ENCODE measurements at places on chromosomes 7 and 10. TPM values are rescaled to one million over a fixed set of nuclear protein-coding genes. Genes with fewer than 3 reads are reported as not detected.

GRCh38 chr7:37765872-37766525, 82.4 kb upstream of the NME8 start:
- H3K27me3 ChIP-seq, result no peaks in the 10 kb centered on the region
- DNase-seq, result peak; percentile 3
- peaks cover 10% of the 10 kb centered on the region for H3K4me1 ChIP-seq
- no peak overlapping the region for H3K27ac ChIP-seq

The NRAP gene
- not detected for total RNA-seq

The PKD2L1 gene
- total RNA-seq, result not detected

DNA sequence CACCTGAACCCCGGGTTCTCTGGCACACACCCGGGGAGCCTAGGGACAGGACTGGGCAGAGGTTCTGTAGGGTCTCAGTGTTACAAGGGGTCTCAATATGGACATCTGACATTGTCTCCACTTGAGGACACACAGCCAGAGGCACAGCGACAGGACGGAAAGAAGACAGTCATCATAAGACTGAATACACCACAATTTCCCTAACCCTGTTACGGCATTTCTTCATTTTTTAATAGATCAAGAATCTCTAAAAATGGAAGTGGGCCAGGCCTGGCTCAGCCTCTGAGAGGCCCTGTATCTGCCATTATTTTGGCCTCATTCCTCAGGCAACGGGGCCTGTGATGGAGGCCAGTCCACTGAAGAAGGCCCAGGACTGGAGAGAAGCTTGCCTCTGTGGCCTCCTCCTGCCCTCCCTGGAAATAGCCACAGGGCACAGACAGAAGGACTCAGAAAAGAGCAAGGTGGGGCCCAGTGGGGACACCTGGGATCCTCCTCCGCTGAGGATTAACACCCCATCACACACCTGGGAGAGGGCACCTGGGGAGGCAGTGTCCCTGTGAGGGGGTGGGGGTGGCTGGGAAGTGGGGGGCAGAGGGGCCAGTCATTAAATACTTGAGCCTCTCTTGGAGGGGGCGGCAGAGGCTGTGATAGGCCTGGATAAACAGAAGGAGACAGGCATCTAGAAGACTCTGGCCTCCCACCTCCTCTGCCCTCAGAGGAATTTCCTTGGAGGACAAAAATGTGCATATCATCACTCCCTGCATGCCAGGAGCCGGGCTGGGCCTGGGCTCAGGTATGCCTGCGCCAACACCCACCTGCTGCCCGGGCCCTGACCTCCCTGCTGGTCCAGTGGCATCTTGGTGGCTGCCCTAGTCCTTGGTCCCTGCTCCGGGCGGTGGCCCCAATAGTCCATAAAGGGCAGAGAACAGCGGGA, 8.0 kb downstream of the SPOCK2 start:
- H3K36me3 ChIP-seq, result peaks cover 21% of the 10 kb centered on the region
- H3K27me3 ChIP-seq, result no peaks in the 10 kb centered on the region
- H3K4me1 ChIP-seq, result peaks cover 79% of the 10 kb centered on the region
- no peak overlapping the region for H3K4me3 ChIP-seq

GRCh38 chr7:18213652-18214051, 186.0 kb upstream of the PRPS1L1 start:
- no peaks in the 10 kb centered on the region for H3K27me3 ChIP-seq
- DNase-seq, result no peak
- no peak overlapping the region for H3K4me3 ChIP-seq
- no peak overlapping the region for H3K27ac ChIP-seq
- H3K4me1 ChIP-seq, result no peaks in the 10 kb centered on the region
- H3K36me3 ChIP-seq, result no peaks in the 10 kb centered on the region

DNA sequence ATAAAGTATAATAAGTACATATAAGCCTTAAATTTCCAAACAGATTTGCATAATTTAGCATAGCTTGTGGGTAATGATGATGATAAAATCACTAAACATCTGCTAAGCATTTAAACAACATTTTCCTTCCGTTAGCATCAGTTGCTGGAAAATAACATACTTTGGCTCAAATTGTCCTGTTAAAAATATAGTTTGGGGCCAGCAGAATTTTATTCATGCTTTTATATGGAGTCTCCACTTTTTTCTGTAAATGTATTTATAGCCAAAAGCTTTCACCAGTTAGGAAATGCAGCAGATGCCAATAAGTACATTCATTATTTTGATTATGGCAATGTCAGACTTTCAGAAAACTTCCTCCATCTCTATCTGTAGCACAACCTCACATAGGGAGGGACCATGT, 107.2 kb downstream of the CNTNAP2 start:
- no peak overlapping the region for H3K27ac ChIP-seq
- H3K4me3 ChIP-seq, result no peak overlapping the region
- no peak for DNase-seq
- H3K4me1 ChIP-seq, result no peaks in the 10 kb centered on the region

- H3K27ac ChIP-seq, result no peak overlapping the region
- no peak for DNase-seq
- no peak overlapping the region for H3K4me3 ChIP-seq
- H3K4me1 ChIP-seq, result no peaks in the 10 kb centered on the region
Observed at GRCh38 chr7:135322571-135323340, 89.1 kb downstream of the STRA8 start.

GRCh38 chr10:35184527-35185171, 58.0 kb downstream of the CREM start:
- no peaks in the 10 kb centered on the region for H3K27me3 ChIP-seq
- no peak for DNase-seq
- H3K4me1 ChIP-seq, result no peaks in the 10 kb centered on the region
- no peak overlapping the region for H3K4me3 ChIP-seq

GRCh38 chr7:81487516-81487915, 282.3 kb downstream of the HGF start:
- no peaks in the 10 kb centered on the region for H3K27me3 ChIP-seq
- H3K4me3 ChIP-seq, result no peak overlapping the region
- no peaks in the 10 kb centered on the region for H3K4me1 ChIP-seq
- no peaks in the 10 kb centered on the region for H3K36me3 ChIP-seq

DNA sequence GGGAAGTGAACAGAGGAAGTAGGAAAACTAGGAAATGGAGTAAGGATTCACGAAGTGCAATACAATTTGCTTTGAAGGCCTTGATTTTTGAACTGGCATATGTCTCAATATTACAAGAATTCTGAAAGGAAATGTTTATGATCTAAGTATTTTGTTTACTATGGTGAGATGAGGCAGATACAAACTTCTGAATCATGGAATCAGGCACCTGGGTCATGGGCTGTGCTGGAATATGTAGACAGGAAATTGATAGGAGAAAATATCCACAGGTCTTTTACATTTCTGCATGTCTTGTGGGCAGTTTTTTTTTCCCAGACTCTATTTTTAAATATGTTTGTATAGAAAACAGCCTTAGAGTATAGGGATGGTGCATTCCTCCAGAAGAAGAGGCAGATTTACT, 117.1 kb downstream of the PPP1R3A start:
- no peaks in the 10 kb centered on the region for H3K27me3 ChIP-seq
- no peak for DNase-seq
- no peak overlapping the region for H3K4me3 ChIP-seq
- no peak overlapping the region for H3K27ac ChIP-seq
- H3K4me1 ChIP-seq, result no peaks in the 10 kb centered on the region

GRCh38 chr7:24024276-24025068, 259.5 kb upstream of the NPY start:
- H3K36me3 ChIP-seq, result no peaks in the 10 kb centered on the region
- no peaks in the 10 kb centered on the region for H3K27me3 ChIP-seq
- no peaks in the 10 kb centered on the region for H3K4me1 ChIP-seq
- H3K27ac ChIP-seq, result no peak overlapping the region
- no peak for DNase-seq
- H3K4me3 ChIP-seq, result no peak overlapping the region
